ENCODE measurements at places on chromosomes 16 and 17.

DNA sequence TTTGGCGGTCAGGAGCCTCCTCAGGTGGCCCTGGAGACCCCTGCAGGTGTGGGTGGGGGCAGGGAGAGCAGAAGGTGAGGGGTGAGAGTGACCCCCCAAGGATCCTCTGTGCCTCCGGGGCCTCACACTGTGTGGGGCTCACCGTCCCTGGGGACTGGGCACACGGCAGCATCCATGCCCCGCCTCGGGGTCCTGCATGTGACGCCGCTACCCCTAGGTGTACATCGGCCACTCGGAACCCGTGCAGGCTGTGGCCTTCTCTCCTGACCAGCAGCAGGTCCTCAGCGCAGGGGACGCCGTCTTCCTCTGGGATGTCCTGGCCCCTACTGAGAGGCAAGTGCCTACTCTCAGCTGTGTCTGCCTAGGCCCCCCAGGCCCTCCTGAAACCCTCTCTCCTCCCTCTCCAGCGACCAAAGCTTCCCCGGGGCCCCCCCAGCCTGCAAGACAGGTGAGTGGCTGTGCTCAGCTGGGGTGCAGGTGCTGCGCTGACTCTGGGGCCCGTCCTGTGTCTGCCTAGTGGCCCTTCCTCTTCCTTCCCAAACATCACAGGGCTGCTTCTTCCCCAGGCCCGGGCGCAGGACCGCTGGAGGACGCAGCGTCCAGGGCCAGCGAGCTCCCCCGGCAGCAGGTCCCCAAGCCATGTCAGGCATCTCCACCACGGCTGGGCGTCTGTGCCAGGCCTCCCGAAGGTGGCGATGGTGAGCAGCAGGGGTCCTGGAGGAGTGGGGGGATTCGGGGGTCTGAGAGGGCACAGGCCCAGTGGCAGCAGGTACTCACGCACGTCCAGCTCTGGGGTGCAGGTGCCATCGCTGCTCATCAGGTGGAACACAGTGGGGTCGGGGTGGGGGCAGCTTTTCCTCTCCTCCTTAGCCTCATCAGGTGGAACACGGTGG, 9.0 kb upstream of the RHOT2 start:
- DNase-seq, result no peak

DNA sequence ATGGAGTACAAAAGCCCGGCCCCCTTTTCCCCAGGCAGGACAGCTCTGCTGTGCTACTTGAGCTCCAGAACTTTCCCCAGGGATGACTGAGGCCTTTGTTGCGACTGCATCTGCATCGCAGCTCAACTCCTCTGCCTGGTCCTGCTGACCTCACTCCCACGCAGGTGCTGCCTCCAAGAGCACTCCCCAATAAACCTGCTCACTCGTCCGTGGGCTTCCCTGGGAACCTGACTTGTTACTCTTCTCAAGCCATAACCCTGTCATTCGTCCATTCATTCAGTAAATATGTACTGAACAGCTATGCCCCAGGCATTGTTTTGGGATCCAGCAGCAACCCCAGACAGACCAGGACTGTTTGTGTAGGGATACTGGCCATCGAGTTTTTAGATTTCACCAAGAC, 11.6 kb upstream of the RMI2 start:
- DNase-seq, result no peak

GRCh38 chr17:57527221-57528057, 217.7 kb downstream of the CCDC182 start:
- no peak for DNase-seq

- no peak for DNase-seq
Observed at GRCh38 chr17:58789160-58789559, 33.5 kb downstream of the PPM1E start.

- DNase-seq, result peak; percentile 46
Observed at GRCh38 chr16:56657555-56658326, at the start of gene MT1F. TSS of gene MT1F (plus strand) at chr16:56657959. CDS start at chr16:56658059, 100 bp downstream.

GRCh38 chr16:89619840-89620239, 6.4 kb downstream of the DPEP1 start:
- DNase-seq, result no peak
